ENCODE measurements at places on chromosomes 5 and 9. TPM values are rescaled to one million over a fixed set of nuclear protein-coding genes. Genes with fewer than 3 reads are reported as not detected.
A peak's percentile ranks its signal among the peaks of the same experiment; 100 is the strongest.

IL9 gene
- not detected for total RNA-seq

ZNG1F gene
- total RNA-seq = 5.1 TPM

- peak; percentile 54 for DNase-seq
- H3K4me1 ChIP-seq = no peaks in the 10 kb centered on the region
- no peaks in the 10 kb centered on the region for H3K27me3 ChIP-seq
- H3K27ac ChIP-seq = no peak overlapping the region
- H3K4me3 ChIP-seq = no peak overlapping the region
- no peaks in the 10 kb centered on the region for H3K36me3 ChIP-seq
Observed at GRCh38 chr5:151126199-151126645, 31.4 kb downstream of the ANXA6 start.

DNA sequence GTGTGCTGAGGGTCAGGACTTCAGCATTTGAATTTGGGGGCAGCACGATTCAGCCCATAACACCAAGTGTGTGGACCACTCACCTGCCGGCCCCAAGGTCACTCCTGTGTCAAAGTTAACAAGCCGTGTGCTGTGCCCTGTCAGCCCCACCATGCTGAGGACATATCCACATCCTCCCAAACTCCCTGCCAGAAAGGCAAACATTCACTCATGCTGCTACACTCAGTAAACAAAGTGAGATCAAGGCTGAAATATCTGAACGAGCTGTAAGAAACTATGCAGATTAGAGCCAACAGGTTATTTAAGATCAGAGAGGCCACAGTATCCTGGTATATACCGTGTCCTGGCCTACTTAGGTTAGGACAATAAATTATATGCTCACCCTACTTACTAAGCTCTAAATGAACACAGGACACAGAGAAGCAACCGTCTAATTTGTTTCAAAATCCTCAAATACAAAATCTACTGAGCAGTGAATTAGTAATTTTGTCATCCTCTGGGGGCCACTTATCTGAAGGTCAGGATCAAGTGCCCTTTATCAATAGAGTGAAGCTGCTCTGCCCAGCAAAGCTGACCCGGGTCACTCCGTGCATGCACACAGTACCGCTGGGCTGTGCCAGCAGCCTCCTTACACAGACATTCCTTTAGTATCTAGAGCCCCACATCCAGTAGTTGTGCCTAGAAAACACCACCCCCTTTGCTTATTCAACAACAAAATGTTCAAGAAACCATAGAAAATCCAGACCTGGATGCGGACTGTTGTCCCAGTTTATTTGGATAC lies 28.2 kb downstream of the RETREG1 start:
- H3K4me3 ChIP-seq = no peak overlapping the region
- DNase-seq = no peak
- no peaks in the 10 kb centered on the region for H3K4me1 ChIP-seq
- no peak overlapping the region for H3K27ac ChIP-seq
- no peaks in the 10 kb centered on the region for H3K36me3 ChIP-seq

DNA sequence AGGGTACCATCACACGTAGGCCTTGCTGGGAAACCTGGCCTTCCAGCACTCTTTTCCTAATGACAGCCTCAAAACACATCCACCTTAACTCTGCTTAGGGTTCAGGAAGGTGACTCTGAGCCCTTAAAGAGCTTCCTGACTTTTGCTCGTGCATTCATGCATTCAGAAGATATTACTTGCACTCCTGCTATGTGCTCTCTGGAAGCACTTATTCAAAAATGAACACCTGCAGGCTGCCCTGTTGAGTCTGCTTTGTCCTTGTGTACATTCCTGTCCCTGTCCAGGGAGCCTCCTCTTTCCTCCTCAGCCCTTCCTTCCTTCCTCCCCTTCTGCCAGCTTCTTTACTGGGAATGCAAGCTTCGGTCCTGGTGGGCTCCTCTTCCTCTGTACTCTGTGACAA lies 61.5 kb downstream of the SPRY4 start:
- H3K27me3 ChIP-seq = no peaks in the 10 kb centered on the region
- H3K27ac ChIP-seq = no peak overlapping the region
- H3K4me3 ChIP-seq = no peak overlapping the region
- no peak for DNase-seq
- no peaks in the 10 kb centered on the region for H3K36me3 ChIP-seq
- no peaks in the 10 kb centered on the region for H3K4me1 ChIP-seq
